Thymus (tissue), 14 donors: ENCODE measurements at places on chromosomes 4 and X. TPM values are rescaled to one million over a fixed set of nuclear protein-coding genes. Genes with fewer than 3 reads are reported as not detected.

Gene MORC4
- polyA plus RNA-seq: 5.8 TPM

Gene SYP
- 3.6 TPM for polyA plus RNA-seq

Gene WWC2
- 2.5 TPM for polyA plus RNA-seq

Gene DGAT2L6
- polyA plus RNA-seq: 0.02 TPM

Gene SPIN4
- polyA plus RNA-seq: 2.8 TPM

Gene PCDH18
- 1.7 TPM for polyA plus RNA-seq

Gene GATA1
- 0.14 TPM for polyA plus RNA-seq

Gene NCAPG
- polyA plus RNA-seq: 4.6 TPM

Gene H2BW2
- not detected for polyA plus RNA-seq

Gene ZNF630
- polyA plus RNA-seq: 1.7 TPM

Gene TSPYL2
- polyA plus RNA-seq: 256 TPM
